Sigmoid colon (tissue), 7 donors: ENCODE measurements at places on chromosomes 2 and 18. TPM values are rescaled to one million over a fixed set of nuclear protein-coding genes. Genes with fewer than 3 reads are reported as not detected.

GRCh38 chr2:160279813-160280465, 79.9 kb upstream of the ITGB6 start:
- no peak overlapping the region for H3K4me3 ChIP-seq
- peak overlapping the region; percentile 37 for H3K27ac ChIP-seq
- no peaks in the 10 kb centered on the region for H3K27me3 ChIP-seq

DNA sequence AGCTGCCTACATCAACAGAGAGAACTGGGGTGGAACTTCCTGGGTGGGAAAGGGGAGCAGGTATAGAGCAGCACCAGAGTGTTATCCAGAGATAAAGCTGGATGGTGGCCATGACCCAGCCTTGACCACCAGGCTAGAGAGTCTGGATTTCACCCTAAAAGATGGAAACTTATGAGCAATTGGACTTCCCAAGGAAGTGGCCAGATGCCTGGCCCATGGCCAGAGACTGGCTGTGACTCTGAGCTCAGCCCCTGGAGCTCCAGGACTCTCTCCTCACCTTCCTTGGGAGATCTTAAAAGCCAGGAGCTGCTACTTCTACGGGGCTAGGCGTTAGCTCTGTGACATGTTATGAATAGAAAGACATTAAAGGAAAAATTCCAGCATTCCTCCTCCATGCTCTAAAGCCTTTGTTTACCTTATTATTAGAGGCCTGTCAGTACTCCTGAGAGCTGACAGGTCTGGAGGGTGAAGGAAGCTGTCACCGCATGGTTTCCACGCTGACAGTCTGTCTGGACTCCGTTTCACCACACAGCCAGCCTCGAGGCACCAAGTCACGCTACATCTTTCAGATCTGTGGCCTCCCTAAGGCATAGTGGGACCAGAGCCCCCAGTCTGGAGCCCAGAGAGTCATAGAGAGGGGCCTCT, 260.0 kb upstream of the SIX2 start:
- DNase-seq, result no peak
- H3K4me1 ChIP-seq, result peaks cover 13% of the 10 kb centered on the region
- no peaks in the 10 kb centered on the region for H3K27me3 ChIP-seq
- no peak overlapping the region for H3K4me3 ChIP-seq
- no peaks in the 10 kb centered on the region for H3K36me3 ChIP-seq

Gene PLB1
- polyA plus RNA-seq, result 1.8 TPM

DNA sequence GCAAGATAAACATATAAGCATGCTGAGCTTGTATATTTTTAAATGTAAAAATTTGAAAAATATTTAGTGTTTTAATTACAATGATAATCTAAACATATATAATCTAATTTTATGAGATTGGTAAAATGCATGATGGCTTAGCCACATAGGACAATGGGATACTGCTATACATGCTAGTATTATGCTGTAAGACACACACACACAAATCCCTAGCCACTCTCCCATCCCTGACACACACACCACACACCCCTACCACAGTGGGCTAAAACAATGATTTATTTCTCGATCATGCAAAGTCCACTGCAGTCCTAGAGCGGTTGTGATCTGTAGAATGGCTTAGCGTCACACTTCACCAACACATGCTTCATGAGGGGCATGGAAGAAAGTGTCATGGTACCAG, 36.3 kb upstream of the AP1S3 start:
- DNase-seq, result no peak
- no peaks in the 10 kb centered on the region for H3K27me3 ChIP-seq
- no peaks in the 10 kb centered on the region for H3K4me1 ChIP-seq
- no peaks in the 10 kb centered on the region for H3K36me3 ChIP-seq
- no peak overlapping the region for H3K27ac ChIP-seq

GRCh38 chr18:8261651-8262091, 347.6 kb upstream of the RAB12 start:
- no peaks in the 10 kb centered on the region for H3K4me1 ChIP-seq
- H3K27ac ChIP-seq, result no peak overlapping the region
- no peaks in the 10 kb centered on the region for H3K36me3 ChIP-seq
- no peak overlapping the region for H3K4me3 ChIP-seq
- no peaks in the 10 kb centered on the region for H3K27me3 ChIP-seq
- no peak for DNase-seq

Gene TPO
- polyA plus RNA-seq, result 0.60 TPM

Gene LRRC30
- polyA plus RNA-seq, result not detected

Gene MAPK4
- 0.96 TPM for polyA plus RNA-seq

DNA sequence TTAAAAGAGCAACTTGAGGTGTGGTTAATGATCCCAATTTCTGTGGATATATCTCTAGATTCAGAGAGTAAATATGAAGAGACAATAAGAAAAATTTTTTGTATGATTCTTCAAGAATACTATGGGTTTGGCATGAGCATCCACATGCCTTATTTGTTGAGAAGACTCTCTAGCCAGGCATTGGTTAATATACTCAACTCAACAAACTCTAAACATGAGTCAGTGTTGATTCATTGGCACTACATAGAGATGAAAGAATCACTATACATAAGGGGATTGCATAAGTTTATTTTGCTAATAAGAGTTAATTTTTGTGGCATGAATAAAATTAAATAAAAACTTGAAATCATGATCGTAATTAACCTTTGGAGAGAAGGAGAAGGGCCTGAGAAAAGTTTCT, 930.2 kb upstream of the LRRTM1 start:
- H3K27me3 ChIP-seq, result no peaks in the 10 kb centered on the region
- DNase-seq, result no peak
- no peaks in the 10 kb centered on the region for H3K4me1 ChIP-seq
- H3K27ac ChIP-seq, result no peak overlapping the region
- no peaks in the 10 kb centered on the region for H3K36me3 ChIP-seq

Gene DPP10
- polyA plus RNA-seq, result 0.60 TPM

- H3K27ac ChIP-seq, result no peak overlapping the region
- peaks cover 10% of the 10 kb centered on the region for H3K4me1 ChIP-seq
- DNase-seq, result peak; percentile 43
Measured at GRCh38 chr2:240384711-240385450, 50.6 kb upstream of the GPC1 start.

Gene AKAIN1
- 0.32 TPM for polyA plus RNA-seq

GRCh38 chr2:170484552-170484951, 230.6 kb upstream of the SP5 start:
- no peaks in the 10 kb centered on the region for H3K36me3 ChIP-seq
- no peak for DNase-seq
- no peak overlapping the region for H3K27ac ChIP-seq

Gene LRP1B
- not detected for polyA plus RNA-seq

Gene RRM2
- polyA plus RNA-seq, result 32.6 TPM

DNA sequence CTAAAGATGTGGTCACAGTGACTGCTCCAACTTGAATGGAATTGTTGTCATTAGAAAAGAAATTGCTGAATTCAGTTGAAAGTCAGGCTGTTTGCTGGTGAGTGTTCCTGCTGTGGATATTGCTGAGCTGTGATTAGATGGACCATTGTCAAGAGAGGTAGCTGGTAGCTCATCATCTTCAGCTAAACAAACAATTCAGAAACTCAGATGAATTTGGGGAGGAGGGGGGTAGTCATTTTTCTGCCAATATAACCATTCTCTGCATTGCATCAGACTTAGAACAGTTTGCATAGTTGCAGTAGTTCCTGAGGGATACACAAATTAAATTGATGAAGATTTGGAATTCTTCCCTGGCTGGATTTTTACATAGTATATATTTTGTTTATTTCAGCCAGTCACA, 108.3 kb downstream of the MTCL1 start:
- peaks cover 63% of the 10 kb centered on the region for H3K36me3 ChIP-seq
- DNase-seq, result no peak
- peak overlapping the region; percentile 62 for H3K27ac ChIP-seq
- no peaks in the 10 kb centered on the region for H3K27me3 ChIP-seq
- no peak overlapping the region for H3K4me3 ChIP-seq

- no peak overlapping the region for H3K27ac ChIP-seq
- H3K4me1 ChIP-seq, result no peaks in the 10 kb centered on the region
- no peaks in the 10 kb centered on the region for H3K36me3 ChIP-seq
- H3K4me3 ChIP-seq, result peak overlapping the region; percentile 48
- no peak for DNase-seq
Measured at GRCh38 chr2:159903443-159904126, 105.6 kb upstream of the CD302 start.
